ENCODE measurements at places on chromosomes 4 and X. TPM values are rescaled to one million over a fixed set of nuclear protein-coding genes. Genes with fewer than 3 reads are reported as not detected.

GNRHR gene
- not detected for total RNA-seq

MORC4 gene
- 14.7 TPM for total RNA-seq

GAGE13 gene
- not detected for total RNA-seq

FAM47E gene
- 0.14 TPM for total RNA-seq

HGFAC gene
- 0.51 TPM for total RNA-seq

HSFX3 gene
- not detected for total RNA-seq

DNA sequence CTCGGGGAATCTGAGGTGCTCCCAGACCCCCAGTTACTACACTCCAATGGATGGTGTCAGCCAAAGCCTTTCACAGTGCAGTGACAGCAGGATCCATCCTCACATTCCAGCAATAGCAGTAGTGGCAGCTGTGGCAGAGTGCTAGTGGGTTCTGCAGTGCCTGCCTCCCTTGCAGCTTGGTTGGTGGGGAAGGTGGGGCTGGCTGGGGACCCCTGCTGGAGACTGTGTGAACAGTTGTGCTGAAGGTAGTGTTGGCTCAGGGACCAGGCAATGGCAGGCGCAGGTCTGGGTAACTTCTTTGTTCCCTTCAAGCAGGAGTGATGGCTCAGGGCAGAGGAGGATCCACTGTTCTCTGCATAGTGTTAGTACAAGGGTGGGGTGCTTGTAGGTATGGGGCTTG, 343.7 kb upstream of the TRAM1L1 start:
- no peak for DNase-seq

- DNase-seq = no peak
Measured at GRCh38 chrX:54715621-54716020, 82.4 kb downstream of the ITIH6 start.

- no peak for DNase-seq
Measured at GRCh38 chrX:135944486-135944885, 29.3 kb downstream of the MMGT1 start.

All from dermis blood vessel endothelial cell (primary cell).